SK-N-SH (cell line): ENCODE measurements at places on chromosomes 6 and 20.

DNA sequence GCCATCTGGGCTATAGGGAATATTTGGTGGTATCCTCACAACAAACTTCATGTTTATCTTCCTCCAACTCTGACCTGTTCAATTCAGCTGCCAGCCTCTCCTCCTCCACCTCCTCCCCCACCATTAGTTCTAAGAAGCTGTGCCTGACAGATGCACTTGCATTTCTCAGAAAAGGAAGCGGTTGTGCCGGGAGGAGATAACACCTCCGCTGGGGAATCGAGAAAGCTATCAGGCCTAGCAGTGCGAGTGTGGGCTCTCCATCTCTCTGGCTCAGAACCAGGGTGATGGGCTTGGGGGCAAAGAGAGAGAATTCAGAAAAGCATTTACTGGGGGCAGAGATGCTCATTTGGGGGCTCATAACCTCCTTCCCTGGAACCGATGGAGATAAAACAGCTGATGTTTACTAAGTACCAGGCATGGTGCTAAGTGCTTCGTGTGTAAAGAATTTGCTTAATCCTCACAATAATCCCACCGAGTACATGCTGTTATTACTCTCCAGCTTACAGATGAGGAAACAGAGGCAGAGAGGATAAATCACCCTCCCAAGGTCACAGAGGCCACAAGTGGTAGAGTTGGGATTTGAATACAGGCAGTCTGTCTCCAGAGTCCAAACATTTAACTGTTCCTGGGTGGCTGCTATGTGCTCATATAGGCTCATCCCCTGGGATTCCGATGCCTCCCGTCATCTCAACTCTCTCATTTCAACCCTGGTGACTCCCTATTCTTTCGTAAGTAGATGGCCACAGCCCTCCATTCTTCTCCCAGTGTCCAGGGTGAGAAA is 38.3 kb downstream of the COX4I2 start:
- no peaks in the 10 kb centered on the region for H3K27me3 ChIP-seq
- DNase-seq: no peak
- peak overlapping the region; percentile 25; the same call in 1 of the 2 replicates for H3K27ac ChIP-seq

- H3K36me3 ChIP-seq: peaks cover 4% of the 10 kb centered on the region; the same call in 1 of the 2 replicates
- peak; percentile 83 for DNase-seq
- peak overlapping the region; percentile 80 for H3K27ac ChIP-seq
- H3K4me1 ChIP-seq: peaks cover 13% of the 10 kb centered on the region
Measured at GRCh38 chr6:71289039-71289801, 609 bp downstream of the OGFRL1 start.

GRCh38 chr6:152378169-152378568 is 259.0 kb downstream of the SYNE1 start:
- no peaks in the 10 kb centered on the region for H3K4me1 ChIP-seq
- peaks cover 41% of the 10 kb centered on the region for H3K36me3 ChIP-seq
- peak overlapping the region; percentile 51; the same call in 1 of the 2 replicates for H3K4me3 ChIP-seq
- no peak for DNase-seq

- peaks cover 6% of the 10 kb centered on the region; the same call in 1 of the 2 replicates for H3K27me3 ChIP-seq
- no peak overlapping the region for H3K27ac ChIP-seq
- no peak overlapping the region for H3K4me3 ChIP-seq
- no peak for DNase-seq
- H3K36me3 ChIP-seq: no peaks in the 10 kb centered on the region
- no peaks in the 10 kb centered on the region for H3K4me1 ChIP-seq
Measured at GRCh38 chr20:18252597-18253451, 35.5 kb upstream of the ZNF133 start.

DNA sequence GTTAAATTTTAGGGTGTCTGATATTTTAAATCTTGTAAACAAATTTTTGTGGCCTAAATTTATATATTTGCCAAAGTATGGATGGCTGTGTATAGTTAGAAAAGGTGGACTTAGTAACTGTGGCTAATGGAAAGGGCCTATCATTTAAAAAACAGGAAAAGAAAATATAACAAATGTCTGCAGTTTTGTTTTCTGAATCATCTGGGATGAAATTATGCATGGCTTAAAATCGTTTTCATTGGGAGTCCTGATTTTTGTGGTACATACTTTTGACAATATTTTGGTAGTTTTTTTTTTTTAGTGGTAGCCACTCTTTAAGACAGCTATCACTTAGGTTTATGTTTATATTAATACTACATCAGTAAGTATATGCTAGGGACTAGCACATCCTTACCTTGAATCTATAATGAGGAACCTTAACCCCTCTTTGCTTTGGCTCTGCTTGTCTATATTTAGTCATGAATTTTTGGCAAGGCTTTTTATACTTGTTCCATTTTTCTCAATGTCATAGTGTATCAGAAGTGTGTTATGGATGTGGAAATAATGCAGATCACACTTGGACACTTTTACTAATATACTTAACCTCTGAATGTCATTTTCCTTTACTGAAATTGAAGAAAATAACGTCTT is 5.6 kb downstream of the ARID1B start:
- H3K4me3 ChIP-seq: peak overlapping the region; percentile 66
- peaks cover 25% of the 10 kb centered on the region for H3K4me1 ChIP-seq
- DNase-seq: no peak
- H3K36me3 ChIP-seq: peaks cover 10% of the 10 kb centered on the region; the same call in 1 of the 2 replicates
- peak overlapping the region; percentile 65 for H3K27ac ChIP-seq

- H3K4me1 ChIP-seq: no peaks in the 10 kb centered on the region
- H3K27me3 ChIP-seq: no peaks in the 10 kb centered on the region
- no peaks in the 10 kb centered on the region for H3K36me3 ChIP-seq
- no peak overlapping the region for H3K27ac ChIP-seq
Measured at GRCh38 chr6:164753517-164753916, 555.9 kb downstream of the C6orf118 start.

- no peaks in the 10 kb centered on the region for H3K27me3 ChIP-seq
- no peaks in the 10 kb centered on the region for H3K4me1 ChIP-seq
- no peak overlapping the region for H3K4me3 ChIP-seq
- DNase-seq: no peak
- no peaks in the 10 kb centered on the region for H3K36me3 ChIP-seq
Measured at GRCh38 chr20:24917056-24917455, 32.0 kb upstream of the CST7 start.

- no peaks in the 10 kb centered on the region for H3K36me3 ChIP-seq
- H3K27ac ChIP-seq: no peak overlapping the region
- H3K4me3 ChIP-seq: no peak overlapping the region
- no peaks in the 10 kb centered on the region for H3K4me1 ChIP-seq
- no peak for DNase-seq
Measured at GRCh38 chr6:31359581-31359980, 2.6 kb upstream of the HLA-B start.

DNA sequence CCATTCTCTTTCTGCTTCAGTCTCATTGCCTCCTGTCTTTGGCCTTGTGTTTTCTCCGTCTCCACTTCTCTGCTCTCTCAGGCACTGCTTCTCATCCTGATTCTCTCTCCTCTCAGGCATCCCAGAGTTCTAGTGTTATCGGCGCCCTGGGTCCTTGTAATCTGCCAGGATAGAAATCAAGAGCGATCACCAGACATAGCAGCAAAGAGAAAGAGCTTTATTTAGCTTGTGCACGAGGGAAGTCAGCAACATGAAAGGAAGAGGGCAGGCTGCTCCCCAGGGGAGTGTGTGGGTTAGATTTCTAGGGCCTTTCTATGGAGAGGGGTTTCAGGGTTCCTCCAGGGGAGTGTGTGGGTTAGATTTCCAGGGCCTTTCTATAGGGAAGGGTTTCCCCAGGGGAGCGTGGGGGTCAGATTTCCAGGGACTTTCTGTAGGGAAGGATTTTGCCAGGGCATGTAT is 32.5 kb downstream of the SUN5 start:
- no peaks in the 10 kb centered on the region for H3K36me3 ChIP-seq
- no peak overlapping the region for H3K4me3 ChIP-seq
- H3K27ac ChIP-seq: no peak overlapping the region
- no peak for DNase-seq
- no peaks in the 10 kb centered on the region for H3K4me1 ChIP-seq
- H3K27me3 ChIP-seq: no peaks in the 10 kb centered on the region; the same call in 1 of the 2 replicates

- no peaks in the 10 kb centered on the region for H3K27me3 ChIP-seq
- H3K4me1 ChIP-seq: no peaks in the 10 kb centered on the region
- H3K36me3 ChIP-seq: no peaks in the 10 kb centered on the region
- no peak overlapping the region for H3K27ac ChIP-seq
Measured at GRCh38 chr20:43432498-43432897, 25.2 kb upstream of the SRSF6 start.

DNA sequence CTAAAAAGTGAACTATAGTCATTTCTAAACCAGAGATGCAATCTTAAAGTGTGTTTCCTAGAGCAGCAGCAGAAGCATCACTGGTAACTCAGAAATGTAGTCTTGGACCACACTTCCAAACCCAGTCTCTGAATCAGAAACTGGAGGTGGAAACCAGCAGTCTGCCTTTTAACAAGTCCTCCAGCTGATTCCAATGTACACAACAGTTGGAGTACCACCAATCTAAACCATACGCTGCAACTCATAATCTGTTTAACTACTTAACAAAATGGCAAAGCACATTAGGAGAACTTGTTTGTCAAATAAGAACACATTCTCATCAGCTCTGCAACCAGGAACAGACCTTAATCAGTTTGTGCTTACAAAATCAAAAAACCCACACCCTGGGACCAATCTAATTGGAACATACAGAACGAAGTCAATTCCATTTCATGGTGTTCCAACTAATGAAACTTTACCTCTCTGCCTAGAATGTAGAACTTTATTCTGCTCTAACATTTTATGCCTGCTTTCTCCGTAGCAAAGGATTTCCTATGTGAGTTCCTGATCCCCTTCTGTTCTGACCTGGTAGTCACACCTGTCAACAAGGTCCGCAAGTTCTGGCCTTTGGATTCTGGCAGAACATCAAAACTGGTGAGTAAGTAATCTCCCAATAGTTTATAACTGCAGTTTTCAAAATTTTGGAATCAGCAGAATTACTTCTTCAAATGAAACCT is 390.4 kb downstream of the HTR1B start:
- H3K4me3 ChIP-seq: no peak overlapping the region
- no peaks in the 10 kb centered on the region for H3K4me1 ChIP-seq
- H3K27ac ChIP-seq: no peak overlapping the region
- H3K27me3 ChIP-seq: no peaks in the 10 kb centered on the region
- H3K36me3 ChIP-seq: no peaks in the 10 kb centered on the region

DNA sequence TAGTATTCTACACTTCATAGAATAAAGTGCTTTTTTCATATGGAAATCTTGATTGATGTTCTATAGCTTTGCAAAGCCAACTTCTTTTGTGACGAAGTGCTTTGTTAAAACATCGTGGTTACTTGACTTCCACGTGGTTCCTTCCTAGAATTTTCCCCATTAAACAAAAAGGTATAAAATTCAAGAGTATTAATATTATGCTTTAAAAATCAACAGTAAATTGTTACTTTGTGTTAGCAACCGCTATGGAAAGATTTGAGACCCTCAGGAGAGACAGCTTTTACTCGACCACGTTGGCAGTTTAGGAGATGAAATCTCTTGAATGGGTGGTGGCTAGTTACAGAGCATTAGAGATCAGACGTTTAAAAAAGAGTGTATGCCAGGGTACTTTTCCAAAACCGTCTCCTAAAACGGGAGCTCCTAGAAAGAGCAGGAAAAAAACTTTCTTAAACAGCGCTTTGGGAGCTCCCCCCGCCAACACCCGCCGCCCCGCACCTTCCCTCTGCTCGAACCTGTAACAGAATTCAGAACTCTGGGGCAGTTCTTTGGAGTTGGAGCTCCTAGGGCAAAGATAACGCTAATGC is 920 bp downstream of the GJA1 start:
- H3K4me3 ChIP-seq: peak overlapping the region; percentile 58
- no peaks in the 10 kb centered on the region for H3K36me3 ChIP-seq
- no peak for DNase-seq
- peak overlapping the region; percentile 77 for H3K27ac ChIP-seq

DNA sequence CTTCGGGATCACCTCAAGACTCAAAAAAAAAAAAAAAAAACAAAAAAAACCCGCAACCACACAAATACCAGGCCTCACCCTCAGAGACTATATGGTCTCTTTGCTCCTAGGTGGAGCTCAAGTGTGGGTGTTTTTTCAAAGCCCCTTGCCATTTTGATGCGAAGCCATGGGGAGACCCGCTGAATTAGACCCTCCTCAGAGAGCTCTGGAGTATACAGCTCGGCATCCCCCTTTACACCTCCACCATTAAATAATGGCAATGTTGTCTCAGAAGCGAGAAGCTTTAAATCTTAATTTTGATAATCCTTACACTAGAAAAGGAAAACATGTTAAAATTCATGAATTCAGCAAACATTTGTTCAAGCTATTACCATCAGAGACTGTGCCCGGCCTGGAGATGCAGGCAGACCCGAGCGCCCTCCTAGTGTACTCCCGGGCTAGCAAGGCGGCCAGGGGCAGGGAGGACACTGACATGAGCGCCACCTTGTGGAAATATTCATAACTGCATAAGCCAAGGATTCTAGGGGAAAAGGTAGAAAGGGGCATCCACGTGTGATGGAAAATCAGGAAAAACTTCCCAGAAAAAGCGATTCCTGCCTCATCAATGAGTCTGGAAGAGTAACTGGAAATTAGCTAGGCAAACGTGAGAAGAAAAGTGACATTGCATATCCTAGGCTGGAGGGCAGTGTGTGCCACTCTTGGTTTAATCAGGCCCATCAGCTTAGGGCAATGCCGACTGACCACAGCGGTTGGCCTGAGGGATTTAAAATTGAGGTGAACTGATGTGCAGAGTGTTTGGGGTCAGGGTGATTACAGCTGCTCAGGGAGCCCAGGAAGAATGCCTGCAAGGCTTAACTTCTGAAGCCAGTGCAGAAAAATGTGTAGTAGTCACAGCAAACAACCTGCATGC is 72.5 kb downstream of the B3GAT2 start:
- no peak overlapping the region for H3K27ac ChIP-seq
- H3K27me3 ChIP-seq: no peaks in the 10 kb centered on the region; the same call in 1 of the 2 replicates
- DNase-seq: peak; percentile 84
- no peaks in the 10 kb centered on the region for H3K36me3 ChIP-seq
- no peaks in the 10 kb centered on the region for H3K4me1 ChIP-seq
- H3K4me3 ChIP-seq: no peak overlapping the region

DNA sequence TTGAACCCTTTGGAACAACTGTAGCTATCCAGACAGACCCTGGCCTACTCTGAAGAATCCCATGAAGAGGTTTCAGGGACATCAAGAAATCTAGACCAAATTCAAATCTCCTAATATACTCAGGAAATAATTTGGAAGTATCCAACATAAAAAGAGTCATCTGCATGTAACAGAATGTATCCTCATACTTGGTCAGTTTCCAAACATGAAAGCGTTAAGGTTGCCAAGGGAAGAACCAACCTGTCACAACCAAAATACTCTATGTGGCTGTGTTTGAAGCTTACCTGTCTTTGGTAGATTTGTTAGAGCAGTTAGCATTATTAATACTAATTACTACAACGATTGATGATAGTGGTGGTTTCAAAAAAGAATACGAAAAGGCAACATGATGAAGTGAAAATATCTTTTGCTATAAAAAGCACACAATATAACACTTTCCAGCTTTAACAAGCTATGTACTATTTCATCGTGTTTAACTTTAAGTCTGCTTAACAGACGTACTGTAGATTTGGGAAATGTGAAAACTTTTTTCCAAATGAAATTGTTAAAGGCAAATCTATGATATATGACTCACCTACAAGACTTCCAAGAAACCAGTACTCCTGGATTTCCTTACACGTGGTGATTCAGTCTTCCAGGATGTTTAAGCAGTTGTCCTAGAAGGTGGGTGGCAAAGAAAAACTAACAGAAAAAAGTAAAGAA is 46.6 kb upstream of the ENPP1 start:
- no peak overlapping the region for H3K4me3 ChIP-seq
- no peaks in the 10 kb centered on the region for H3K36me3 ChIP-seq
- DNase-seq: no peak
- H3K27ac ChIP-seq: no peak overlapping the region

GRCh38 chr6:95601133-95601532 is 23.8 kb downstream of the MANEA start:
- H3K27me3 ChIP-seq: no peaks in the 10 kb centered on the region
- peak; percentile 11 for DNase-seq
- H3K4me3 ChIP-seq: no peak overlapping the region
- no peak overlapping the region for H3K27ac ChIP-seq
- H3K36me3 ChIP-seq: peaks cover 3% of the 10 kb centered on the region
- peaks cover 2% of the 10 kb centered on the region; the same call in 1 of the 2 replicates for H3K4me1 ChIP-seq
